ENCODE measurements at places on chromosomes 6 and 20.

GRCh38 chr6:145295746-145296145 lies 439.6 kb downstream of the EPM2A start:
- DNase-seq = no peak

- DNase-seq = no peak
Observed at GRCh38 chr6:133889557-133890403, 867 bp downstream of the TCF21 start.

DNA sequence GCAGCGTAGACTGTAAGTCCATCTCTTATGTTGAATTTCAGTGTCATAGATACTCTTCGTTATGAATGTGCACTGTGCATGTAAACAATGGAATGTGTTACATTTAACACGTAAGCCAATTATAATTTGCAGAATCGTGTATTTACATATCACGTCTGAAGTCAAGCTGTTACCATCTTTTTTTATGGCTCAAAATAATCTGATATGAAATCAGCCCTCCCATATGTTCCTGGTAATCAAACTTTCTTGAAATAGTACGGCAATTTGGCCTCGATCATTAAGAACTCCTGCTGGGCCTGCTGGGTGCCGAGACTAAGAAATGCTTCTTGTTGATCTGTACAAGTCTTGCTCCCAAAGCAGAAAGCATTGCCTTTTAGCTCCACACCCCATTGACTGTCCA lies 89.6 kb upstream of the DOK5 start:
- DNase-seq = no peak

DNA sequence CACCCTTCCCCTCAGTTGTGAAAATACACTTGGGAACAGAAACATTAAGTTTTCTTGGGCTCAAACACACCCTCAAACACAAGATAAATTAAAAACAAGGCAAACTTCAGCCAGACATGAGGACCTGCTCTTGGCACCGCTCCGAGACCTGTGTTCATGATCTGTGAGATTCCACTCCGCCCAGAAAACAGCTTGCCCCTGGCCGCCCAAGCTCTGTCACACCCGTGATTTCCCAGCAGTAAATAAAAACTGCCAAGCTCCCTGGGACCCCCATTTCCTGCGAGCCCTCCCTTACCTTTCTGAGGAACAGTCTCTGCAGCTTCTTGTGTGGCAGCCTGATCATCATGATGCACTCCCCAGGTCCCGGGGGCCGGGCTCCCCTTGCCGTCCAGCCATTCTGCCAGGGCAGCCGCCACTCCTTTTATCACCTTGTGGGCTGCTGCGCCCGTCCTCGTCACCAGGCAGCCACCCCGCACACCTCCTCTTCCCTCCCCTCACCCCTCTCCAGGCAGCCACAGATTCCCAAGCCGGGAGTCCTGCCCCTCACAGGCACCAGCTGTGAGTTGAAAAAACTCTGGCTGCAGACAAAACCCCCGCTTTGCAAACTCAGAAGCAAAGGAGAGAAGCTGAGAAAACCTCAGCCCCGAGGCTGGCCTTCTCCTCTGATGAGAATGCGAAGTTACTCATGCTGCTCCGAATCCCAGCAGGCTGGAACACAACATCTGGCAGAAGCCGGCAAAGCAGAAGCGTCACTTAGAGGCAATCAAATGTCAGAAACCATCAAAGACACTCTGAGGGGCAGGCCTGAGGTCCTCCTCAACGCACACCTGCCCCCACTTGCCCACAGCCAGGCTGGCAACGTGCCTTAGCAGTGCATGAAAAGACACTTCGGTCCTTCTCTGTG lies 130.4 kb upstream of the RPS6KA2 start:
- no peak for DNase-seq

- no peak for DNase-seq
Observed at GRCh38 chr6:167103041-167103891, 19.6 kb upstream of the CCR6 start.

GRCh38 chr20:57990396-57990987 lies 238.0 kb downstream of the ANKRD60 start:
- DNase-seq = no peak

DNA sequence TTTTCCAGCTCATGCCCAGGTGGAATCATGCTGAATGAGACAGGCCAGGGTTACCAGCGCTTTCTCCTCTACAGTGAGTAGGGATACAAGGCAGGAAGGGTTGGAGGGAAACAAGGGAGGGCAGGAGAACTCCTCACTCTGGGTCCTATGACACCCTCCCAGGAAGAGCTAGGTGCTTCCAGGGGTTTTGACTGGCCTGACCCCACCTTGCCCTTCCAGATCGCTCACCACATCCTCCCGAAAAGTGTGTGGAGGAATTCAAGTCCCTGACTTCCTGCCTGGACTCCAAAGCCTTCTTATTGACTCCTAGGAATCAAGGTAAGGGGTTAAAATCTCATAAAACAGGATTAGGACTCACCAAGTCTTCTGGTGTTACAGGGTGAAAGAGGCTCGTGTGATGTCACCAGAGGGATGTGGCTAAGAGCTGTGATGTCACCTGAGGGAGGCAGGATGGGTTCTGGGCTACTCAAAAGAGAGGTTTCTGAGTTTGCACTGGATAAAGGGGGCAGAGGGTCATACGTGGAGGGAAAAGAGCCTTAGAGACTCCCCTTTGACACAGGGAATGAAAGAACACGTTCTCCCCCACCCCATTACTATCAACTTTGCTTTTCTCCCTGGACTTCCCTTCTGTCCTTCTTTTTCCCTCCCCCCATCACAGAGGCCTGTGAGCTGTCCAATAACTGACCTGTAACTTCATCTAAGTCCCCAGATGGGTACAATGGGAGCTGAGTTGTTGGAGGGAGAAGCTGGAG lies 1.9 kb downstream of the APOM start:
- no peak for DNase-seq

DNA sequence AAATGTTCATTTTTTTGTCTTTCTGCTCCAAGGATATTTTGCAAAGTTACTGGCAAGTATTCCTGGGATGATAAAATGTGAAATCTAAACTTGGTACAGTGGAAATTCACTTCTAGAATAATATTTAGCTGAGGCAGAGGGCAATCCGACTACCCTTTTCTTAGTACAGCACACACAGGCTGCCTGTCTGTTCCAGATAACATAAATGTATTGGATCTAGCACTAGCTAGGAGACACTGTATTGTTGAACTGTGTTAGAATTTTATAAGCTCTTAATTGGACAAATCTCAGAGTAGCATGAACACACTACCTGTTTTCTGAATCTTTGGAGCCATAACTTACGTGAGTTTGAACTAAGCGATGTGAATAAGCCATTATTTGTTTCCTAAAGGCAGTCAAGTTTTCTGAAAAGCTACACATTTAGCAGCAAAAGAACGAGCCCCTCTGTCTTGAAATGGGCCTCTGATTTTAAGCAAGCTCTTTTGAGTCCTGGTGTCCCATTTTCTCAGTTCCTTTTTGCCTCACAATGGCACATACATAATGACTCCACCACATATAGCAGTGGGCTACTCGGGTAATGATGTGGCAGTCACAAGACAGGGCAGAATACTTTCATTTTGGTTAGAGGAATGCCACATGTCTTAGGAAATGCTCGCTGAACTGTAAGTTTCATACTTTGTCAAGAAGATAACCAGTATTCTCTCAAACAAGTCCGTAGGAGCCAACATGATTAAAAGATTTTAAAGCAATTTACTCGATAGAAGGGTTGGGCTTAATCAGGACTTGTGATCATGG lies 116.5 kb upstream of the ESR1 start:
- DNase-seq = no peak

DNA sequence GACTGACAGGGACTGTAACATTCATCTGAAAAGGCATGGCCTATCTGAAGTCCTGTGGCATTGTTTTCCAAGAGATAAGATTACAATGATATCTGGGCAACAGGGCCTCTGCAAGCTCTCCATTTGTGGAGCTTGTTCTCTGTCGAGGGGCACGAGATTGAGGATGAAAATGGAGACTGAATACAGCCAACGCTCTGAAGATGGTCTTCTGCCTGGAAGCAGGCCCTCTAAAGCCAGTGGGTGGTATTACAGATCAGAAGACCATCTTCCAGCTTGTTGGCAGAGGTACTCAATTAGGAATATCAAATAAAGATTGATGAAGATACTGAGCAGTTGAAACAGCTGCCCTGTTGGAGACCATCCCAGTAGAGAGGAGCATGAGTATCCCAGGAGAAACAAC lies 288.2 kb downstream of the CENPW start:
- no peak for DNase-seq

- DNase-seq = no peak
Observed at GRCh38 chr20:14126856-14127255, 131.5 kb downstream of the MACROD2 start.

DNA sequence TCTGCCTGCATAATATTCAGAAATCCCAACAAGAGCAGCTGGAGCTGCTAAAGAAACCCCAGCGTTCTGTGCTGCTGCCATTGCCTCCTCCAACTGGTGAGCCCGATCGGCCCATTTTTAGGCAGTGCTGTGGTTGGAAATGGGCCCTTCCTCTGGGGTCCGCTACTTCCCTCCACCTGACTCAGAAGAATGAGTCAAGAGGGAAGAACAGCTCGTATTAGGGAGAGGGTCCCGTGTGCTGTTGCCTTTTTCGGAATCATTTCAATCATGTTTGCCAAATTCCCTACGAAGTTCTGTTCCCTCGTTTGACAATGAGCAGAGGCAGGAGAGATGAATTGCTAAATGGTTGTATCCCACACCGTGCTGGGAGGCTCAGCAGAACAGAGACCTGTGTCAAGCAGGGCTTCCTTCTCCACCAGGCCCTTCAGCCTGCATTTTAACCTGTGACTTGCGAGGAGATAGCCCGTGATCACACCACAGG lies 38.4 kb downstream of the THBS2 start:
- DNase-seq = no peak

DNA sequence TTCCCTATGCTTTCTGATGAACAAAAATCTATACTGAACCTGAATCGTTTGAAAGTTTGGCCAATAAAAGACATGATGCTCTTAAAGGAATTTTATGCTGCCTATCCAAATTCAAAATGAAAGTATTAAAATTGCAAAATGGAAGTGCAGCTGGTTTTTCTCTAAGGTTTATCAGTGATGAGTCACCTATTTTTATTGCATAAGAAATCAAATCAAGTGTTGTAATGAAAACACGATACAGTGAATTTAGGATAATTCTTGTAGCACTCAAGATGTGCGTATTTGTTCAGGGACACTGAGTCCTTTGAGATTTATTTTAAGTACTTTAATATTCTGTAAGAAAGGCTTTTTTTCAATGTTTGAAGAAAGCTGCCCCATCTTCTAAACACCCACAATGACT lies 409.5 kb downstream of the ADGRB3 start:
- DNase-seq = no peak

GRCh38 chr6:89763550-89763949 lies 56.0 kb downstream of the MDN1 start:
- no peak for DNase-seq

Measured in activated T-cell treated with anti-CD3 and anti-CD28 coated beads for 4 hours (primary cell).